Type B pancreatic cell (in vitro differentiated cells): ENCODE measurements at places on chromosomes 3 and 15. TPM values are rescaled to one million over a fixed set of nuclear protein-coding genes. Genes with fewer than 3 reads are reported as not detected.

DNA sequence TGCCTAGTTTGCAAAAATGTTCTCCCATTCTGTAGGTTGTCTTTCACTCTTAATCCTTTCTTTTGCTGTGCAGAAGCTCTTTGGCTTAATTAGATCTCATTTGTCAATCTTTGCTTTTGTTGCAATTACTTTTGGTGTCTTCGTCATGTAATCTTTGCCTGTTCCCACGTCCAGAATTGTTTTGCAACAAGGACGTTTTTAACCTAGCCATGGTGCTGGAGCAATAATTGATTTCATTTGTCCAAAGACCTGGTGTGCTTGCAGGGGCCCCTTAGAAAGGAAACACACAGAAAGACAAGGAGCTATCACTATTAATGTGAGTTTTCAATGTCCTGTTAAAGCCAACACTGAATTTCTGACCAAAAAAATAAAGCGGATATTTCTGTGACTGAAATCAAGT lies 89.1 kb upstream of the GALNT15 start:
- H3K4me1 ChIP-seq = no peaks in the 10 kb centered on the region
- no peak overlapping the region for H3K27ac ChIP-seq
- H3K36me3 ChIP-seq = no peaks in the 10 kb centered on the region
- peaks cover 3% of the 10 kb centered on the region for H3K27me3 ChIP-seq
- no peak overlapping the region for H3K4me3 ChIP-seq
- no peak for DNase-seq

DNA sequence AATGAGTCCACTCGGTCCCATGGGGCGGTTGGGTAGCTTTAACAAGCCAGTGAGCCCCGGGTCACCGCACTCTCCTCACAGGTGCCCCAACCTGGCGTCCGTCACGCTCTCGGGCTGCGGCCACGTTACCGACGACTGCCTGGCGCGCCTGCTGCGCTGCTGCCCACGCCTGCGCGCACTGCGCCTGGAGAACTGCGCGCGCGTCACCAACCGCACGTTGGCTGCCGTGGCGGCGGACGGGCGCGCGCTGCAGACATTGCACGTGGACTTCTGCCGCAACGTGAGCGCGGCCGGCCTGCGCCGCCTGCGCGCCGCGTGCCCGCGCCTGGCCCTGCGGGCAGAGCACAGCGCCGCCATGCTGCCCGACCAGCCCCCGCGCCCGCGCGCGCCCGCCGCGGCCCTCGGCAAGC lies 3.4 kb downstream of the FBXL22 start:
- peak overlapping the region; percentile 81 for H3K27ac ChIP-seq
- DNase-seq = peak; percentile 92
- H3K4me3 ChIP-seq = peak overlapping the region; percentile 95
- no peaks in the 10 kb centered on the region for H3K27me3 ChIP-seq
- H3K36me3 ChIP-seq = no peaks in the 10 kb centered on the region

DNA sequence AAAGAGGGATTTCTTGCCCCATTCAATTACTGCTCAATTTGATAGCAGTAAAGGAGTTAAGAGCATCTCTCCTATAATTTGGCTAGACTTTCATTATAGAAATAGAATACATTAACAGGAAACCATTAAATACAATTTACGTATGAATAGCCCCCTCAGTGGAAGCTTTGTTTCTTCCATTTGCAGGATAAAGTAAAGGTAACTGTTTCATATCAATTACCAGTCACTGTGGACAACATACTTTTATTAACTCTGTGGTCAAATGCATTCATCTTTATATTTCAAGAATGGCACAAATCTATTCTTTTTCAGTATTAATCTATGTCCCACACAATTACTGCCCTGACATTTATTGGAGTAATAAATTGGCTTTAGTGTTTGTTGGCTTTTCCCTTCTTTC lies 613.4 kb downstream of the NLGN1 start:
- H3K27ac ChIP-seq = no peak overlapping the region
- H3K4me1 ChIP-seq = no peaks in the 10 kb centered on the region
- DNase-seq = no peak
- no peaks in the 10 kb centered on the region for H3K36me3 ChIP-seq

NOX5 gene
- total RNA-seq = 0.12 TPM in 1 of 2 replicates, not detected in the other

IL17RD gene
- total RNA-seq = 14.8 and 47.4 TPM in 2 replicates

GRCh38 chr3:183854318-183855035 lies 29.1 kb upstream of the MAP6D1 start:
- no peaks in the 10 kb centered on the region for H3K4me1 ChIP-seq
- no peak overlapping the region for H3K27ac ChIP-seq
- no peak overlapping the region for H3K4me3 ChIP-seq
- no peaks in the 10 kb centered on the region for H3K27me3 ChIP-seq
- H3K36me3 ChIP-seq = peaks cover 32% of the 10 kb centered on the region

- no peak overlapping the region for H3K4me3 ChIP-seq
- H3K36me3 ChIP-seq = no peaks in the 10 kb centered on the region
- no peaks in the 10 kb centered on the region for H3K4me1 ChIP-seq
- H3K27ac ChIP-seq = no peak overlapping the region
Measured at GRCh38 chr3:85535517-85535916, 576.7 kb downstream of the CADM2 start.

RLBP1 gene
- total RNA-seq = not detected in 2 replicates

GRCh38 chr15:48989170-48989569 lies 25.5 kb upstream of the SHC4 start:
- no peak overlapping the region for H3K27ac ChIP-seq
- H3K27me3 ChIP-seq = no peaks in the 10 kb centered on the region
- peaks cover 11% of the 10 kb centered on the region for H3K4me1 ChIP-seq

RPP25 gene
- total RNA-seq = 9.9 and 11.3 TPM in 2 replicates

DNA sequence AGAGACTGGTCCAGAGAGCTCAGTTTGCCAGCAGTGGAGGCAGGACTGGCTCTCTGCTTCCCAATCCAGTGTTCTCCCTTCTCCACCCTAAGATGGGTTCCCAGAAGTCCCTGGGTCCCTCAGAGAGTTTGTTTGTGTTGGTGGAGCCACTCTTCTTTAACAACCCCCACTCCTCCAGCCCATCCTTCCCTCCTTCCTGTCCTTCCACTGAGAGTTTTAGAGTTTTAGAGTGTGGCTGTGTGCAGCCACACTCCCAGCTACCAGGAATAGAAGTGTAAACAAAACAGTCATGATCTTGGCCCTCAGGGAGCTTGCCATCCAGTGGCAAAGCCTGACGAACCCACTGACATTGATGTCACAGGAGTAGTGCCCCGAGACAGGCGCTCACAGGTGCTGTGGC lies 12.5 kb upstream of the FBLN2 start:
- H3K27ac ChIP-seq = peak overlapping the region; percentile 41
- peaks cover 26% of the 10 kb centered on the region for H3K4me1 ChIP-seq
- no peaks in the 10 kb centered on the region for H3K36me3 ChIP-seq
- H3K4me3 ChIP-seq = no peak overlapping the region
- no peak for DNase-seq

GRCh38 chr15:70526221-70526973 lies 237.0 kb downstream of the UACA start:
- DNase-seq = peak; percentile 66
- H3K36me3 ChIP-seq = no peaks in the 10 kb centered on the region
- peaks cover 14% of the 10 kb centered on the region for H3K27me3 ChIP-seq
- H3K4me3 ChIP-seq = no peak overlapping the region

GRCh38 chr3:134038716-134039115 lies 9.0 kb upstream of the SLCO2A1 start:
- H3K4me1 ChIP-seq = no peaks in the 10 kb centered on the region
- H3K27me3 ChIP-seq = no peaks in the 10 kb centered on the region
- no peak for DNase-seq
- peak overlapping the region; percentile 66 for H3K27ac ChIP-seq
- H3K36me3 ChIP-seq = no peaks in the 10 kb centered on the region

- no peak overlapping the region for H3K4me3 ChIP-seq
- H3K36me3 ChIP-seq = no peaks in the 10 kb centered on the region
- H3K27ac ChIP-seq = no peak overlapping the region
- peaks cover 28% of the 10 kb centered on the region for H3K27me3 ChIP-seq
Measured at GRCh38 chr15:29554531-29554930, 267.7 kb downstream of the TJP1 start.

DNA sequence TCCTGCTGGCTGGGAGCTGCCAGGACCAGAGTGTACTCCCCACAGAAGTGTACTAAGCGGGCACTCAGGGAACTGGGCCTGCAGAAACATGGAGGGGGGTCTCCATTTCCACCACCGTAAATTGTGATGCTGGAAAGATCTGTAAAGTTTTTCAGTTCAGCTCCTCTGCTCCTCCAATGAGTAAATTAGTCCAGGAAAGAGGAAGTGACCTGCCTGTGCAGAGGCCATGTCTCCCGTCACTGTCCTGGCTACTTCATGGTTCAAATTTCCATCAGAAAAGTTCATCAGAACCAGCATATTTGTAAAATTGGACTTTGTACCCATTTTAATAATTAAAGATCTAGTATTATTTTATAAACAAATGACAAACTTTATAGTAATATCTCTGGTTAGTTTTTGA lies 226.7 kb upstream of the THBS1 start:
- H3K27ac ChIP-seq = no peak overlapping the region
- no peak overlapping the region for H3K4me3 ChIP-seq
- peaks cover 13% of the 10 kb centered on the region for H3K4me1 ChIP-seq
- no peak for DNase-seq
